CD4-positive, alpha-beta T cell treated with Interleukin-4 for 4 hours (primary cell): ENCODE measurements at places on chromosomes 7 and 10.

DNA sequence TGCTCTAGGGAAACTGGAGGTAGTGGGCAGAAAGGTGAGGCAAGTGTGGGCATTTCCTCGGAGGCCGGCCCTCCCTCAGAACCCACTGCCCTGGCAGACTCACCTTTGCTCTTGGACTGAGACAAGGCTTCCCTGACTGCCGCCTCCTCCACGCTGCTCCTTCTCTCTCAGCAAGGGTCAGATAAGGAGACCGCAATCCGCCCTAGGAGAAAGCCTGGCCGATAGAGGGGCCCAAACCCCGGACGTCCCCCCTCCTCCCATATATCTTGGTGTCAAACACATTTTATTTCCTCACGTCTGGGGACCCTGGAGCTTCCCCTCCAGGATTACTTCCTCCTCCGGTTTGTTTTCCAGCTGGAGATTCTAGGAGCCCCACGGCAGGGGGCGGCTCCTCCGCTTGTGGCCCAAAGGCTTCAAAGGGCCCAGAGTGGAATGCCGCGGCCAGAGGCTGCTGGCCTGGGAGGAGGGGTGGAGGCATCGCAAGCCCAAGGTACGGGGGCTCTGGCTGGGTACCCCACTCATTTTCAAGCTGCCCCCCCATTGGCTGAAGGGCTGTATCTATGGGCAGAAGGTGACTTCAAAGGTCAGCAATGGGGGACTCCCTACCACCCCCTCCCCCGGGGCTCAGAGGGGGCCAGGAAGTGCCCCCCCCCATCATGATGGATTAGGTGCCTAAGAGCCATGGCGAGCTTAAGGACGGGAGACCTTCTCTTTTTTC is 31.7 kb upstream of the LBX1 start:
- no peak for DNase-seq

GRCh38 chr7:13159467-13160184 is 472.2 kb downstream of the ARL4A start:
- DNase-seq = no peak

DNA sequence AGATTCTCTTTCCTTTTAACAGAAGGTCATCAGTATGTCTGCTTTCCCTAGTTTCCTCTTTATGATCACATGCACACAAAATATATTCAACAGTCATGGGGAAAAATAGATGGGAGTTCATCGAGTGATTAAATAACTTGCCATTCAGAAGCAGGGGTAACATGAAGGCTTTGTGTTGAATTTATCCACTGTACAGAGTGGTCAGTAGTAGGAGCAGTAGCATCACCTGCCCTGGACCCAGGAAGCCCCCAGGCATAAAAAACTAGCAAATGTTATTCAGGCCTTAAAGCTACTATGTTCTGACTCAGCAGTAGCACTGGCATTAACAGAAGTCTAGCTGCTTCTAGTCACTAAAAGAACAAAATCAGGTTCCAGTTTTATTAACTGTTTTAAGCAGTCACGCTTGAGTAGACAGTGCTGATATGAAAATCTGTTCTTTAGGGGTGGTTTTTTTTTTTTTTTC is 31.4 kb upstream of the FAM133B start:
- no peak for DNase-seq

- no peak for DNase-seq
These were observed 152.0 kb upstream of the LRGUK start for GRCh38 chr7:133975130-133975529.

GRCh38 chr7:28126410-28127041 is 54.1 kb downstream of the JAZF1 start:
- no peak for DNase-seq

- no peak for DNase-seq
These were observed 14.3 kb downstream of the MAT1A start for GRCh38 chr10:80275135-80275498.

- DNase-seq = no peak
These were observed 237.8 kb downstream of the KIAA1217 start for GRCh38 chr10:24446739-24447138.

DNA sequence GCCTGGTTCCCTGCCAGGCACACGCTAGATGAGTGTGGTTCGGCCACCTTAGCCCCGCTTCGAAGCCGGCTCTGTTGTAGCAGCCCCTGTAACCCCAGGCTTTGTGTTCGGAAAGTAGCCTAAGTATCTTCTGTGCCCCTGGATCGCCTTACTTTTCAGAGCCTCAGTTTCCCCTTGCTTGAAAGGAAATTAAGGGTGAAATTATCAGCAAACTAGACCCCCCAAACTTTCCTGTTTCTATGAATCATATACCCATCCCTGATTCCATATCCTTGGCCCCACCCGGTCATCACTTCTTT is 312 bp downstream of the PDCD11 start:
- DNase-seq = no peak

DNA sequence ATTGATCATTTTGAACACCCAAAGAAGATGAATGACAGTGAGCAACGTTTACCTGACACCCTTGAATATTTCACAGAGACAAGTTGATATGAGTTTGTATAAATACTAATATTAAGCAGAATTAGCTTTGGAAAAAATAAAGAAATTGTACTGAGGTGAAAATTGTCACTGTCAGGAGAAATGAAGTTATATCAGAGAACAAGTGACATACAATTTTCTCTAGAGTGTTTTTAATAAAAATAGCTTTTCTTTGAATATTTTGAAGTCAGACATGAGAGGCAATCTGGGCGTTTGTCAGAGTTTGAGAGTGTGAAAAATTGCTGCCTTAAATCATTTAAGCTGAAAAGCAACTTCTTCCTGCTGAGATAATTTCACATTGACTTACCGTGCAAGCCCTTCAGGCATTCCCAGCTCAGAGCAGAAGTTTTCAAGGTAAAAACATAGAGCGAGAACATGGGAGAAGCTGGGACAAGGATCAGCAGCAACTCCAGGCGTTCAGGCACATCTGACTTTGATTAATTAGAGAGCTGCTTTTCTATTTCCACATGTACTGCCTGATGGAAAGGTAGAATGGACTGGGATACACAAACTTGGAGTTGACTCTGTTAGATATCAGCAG is 535.9 kb downstream of the TFEC start:
- DNase-seq = no peak

DNA sequence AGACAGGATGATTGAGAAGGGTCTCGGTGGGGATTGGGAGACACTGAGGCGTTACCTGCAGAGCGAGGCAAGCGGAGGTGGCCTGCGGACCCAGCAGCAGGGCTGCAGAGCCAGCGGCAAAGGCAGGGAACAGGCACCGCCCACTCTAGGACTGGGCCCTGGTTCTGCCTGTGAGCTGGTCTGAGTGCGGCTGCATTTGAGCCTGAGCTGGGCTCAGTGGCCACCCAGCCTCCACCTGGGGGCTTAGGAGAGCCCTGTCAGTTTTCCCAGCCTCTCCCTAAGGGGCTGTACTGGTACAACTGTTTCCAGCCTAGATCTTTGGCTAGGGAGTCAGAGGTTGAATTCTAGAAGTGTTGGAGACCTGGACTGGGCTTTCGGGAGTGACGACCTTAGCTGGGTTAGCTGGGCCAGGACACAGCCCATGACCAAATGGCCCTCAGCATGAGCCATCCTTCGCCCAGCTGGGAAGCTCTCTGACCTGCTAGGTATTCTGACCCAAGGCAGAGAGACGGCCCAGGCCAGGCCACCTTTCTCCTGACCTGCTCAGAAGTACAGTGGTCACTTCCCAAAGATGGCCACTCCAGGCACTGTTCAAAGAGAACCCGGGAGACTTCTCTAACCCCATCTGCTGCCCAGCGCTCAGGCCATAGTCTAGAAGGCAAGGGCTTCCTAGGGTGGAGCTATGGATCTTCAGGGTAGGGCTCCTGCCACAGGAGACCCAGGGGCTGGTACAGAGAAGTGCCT is 64.9 kb downstream of the PAX2 start:
- no peak for DNase-seq

DNA sequence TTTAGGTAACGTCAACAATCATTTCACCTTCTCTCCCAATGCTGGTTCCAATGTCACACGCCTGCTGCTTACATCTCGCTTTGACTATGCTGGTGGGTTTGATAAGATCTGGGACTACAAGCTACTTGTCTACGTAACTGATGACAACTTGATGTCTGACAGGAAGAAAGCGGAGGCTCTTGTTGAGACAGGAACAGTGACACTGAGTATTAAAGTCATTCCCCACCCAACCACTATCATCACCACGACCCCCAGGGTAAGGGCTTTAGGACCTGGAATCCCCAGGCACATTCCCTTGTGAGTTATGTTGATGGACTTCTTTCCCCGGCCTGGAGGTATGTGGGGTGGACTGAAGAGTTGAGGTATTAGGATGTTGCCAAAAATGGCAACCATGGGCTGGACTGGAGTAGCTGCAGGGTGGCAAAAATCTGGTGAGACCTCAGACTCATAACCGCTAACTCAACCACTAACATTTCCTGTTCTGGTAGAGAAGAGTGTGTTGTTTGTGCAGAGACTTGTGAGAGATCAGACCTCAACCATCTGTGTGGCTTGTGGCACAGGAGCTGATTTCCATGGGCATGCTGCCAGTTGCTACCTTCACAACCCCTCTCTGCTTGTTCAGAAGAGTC is 59.2 kb downstream of the CDHR3 start:
- DNase-seq = peak; percentile 82

DNA sequence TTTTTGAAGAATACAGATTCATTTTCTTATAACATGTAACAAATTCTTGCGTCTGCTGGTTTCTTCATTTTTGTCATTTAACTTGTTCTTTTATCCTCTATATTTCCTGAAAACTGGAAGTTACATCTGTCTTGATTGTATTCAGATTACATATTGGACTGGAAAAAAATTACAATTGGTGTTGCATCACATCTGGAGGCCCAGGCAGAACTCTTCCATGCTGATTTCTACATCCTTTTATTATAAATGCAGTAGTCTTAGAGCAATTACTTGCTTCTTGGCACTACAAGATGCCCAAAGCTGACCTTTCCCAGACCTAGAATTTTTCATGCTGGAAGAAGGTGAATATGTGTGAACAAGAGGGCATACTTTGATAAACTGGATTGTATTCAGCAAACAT is 460.9 kb upstream of the CNTNAP2 start:
- DNase-seq = no peak

GRCh38 chr7:83085299-83085698 is 77.4 kb downstream of the PCLO start:
- DNase-seq = no peak

GRCh38 chr7:91266689-91267090 is 2.5 kb downstream of the FZD1 start:
- no peak for DNase-seq

DNA sequence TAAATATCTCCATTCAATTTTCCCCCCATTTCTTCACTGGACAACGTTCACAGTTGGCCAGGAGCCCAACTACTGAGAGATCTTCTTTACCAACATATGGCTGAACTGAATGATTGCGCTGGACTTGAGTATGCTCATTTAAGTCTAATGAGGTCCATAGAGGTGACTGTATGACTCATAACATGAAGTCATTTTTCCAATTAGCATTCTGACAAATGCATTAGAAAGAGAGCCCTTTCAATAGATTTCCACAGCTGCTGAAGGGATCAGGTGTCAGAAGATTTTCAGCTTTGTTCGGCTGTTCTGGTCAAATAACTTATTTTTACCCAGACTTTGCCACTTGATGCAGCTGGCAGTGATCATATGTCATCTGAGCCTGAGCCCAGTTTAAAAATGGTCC is 438.0 kb downstream of the ETV1 start:
- DNase-seq = no peak
